ENCODE measurements at places on chromosomes 5 and 9.
A peak's percentile ranks its signal among the peaks of the same experiment; 100 is the strongest.

DNA sequence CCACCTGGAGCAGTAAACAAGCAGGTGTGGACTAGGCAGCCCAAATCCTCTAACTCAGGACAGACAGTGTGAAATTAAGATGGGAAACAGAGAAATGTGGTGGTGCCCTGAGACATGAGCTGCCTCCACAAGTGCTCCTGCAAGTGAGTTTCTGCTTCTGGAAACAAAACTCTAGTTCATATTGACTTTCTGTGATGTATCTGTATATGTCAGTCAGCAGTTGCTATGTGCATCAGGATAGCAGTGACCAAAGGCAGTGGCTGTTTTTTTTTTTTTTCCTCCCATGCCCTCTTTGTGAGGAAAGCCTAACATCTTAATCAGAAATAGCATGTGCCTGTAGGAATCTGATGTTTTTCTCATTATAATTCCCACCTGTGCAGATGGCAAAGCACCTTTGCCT lies 318.4 kb upstream of the SEMA6A start:
- no peak for DNase-seq

GRCh38 chr5:54705994-54706653 lies 188.6 kb downstream of the SNX18 start:
- no peak for DNase-seq

GRCh38 chr9:8014997-8015682 lies 215.6 kb upstream of the DMAC1 start:
- DNase-seq: no peak

GRCh38 chr5:134053314-134053839 lies 48.6 kb upstream of the VDAC1 start:
- DNase-seq: no peak

DNA sequence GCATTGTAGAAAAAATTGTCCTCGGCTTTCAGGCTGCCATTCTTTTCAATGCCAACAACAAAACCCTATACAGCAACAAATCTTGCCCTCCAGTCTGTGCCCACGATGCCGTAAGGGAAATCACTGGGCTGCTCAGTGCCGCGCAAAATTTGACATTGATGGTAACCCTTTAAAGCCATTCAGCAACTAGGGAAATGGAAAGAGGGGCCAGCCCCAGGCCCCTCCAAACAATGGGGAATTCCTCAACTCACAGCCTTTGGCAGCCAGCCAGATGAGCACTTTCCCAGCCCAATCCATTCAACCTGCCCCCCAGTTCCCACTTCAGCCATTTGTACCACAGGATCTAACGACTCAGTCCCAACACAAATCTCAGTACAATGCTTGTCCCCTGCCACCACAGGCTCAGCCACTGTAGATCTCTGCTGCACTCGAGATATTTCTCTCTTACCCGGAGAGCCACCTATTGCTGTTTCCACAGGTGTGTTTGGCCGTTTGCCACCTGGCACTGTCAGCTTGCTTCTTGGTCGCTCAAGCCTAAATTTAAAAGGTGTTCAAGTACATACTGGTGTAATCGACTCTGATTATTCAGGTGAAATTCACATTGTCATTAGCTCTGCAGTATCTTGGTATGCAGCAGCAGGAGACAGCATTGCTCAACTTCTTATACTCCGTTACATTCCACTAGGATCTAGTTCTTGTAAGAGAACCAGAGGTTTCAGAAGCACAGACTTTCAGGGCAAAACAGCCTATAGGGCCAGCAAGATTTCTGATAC lies 103.3 kb downstream of the SYK start:
- no peak for DNase-seq

DNA sequence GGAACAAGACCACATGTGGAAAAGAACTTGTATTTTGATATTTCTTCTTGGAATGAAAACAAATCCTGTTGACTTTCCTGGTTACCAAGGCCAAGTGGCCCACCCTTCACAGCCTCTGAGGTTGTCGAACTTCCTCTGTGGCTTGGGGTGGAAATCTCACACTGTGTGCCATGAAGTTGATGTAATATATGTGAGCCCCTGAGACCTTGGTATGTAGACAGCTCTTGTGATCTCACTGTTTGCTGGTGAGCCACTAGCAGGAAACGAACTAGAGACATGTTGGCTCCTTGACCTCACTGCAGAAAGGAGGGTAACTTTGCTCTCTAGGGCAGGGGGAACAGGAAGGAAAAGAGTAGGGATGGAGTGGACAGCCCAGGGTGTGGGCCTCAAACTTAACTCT lies 159.4 kb downstream of the ARHGAP26 start:
- DNase-seq: peak; percentile 7

- no peak for DNase-seq
These were observed 7.5 kb upstream of the ERAP2 start for GRCh38 chr5:96868603-96869371.

DNA sequence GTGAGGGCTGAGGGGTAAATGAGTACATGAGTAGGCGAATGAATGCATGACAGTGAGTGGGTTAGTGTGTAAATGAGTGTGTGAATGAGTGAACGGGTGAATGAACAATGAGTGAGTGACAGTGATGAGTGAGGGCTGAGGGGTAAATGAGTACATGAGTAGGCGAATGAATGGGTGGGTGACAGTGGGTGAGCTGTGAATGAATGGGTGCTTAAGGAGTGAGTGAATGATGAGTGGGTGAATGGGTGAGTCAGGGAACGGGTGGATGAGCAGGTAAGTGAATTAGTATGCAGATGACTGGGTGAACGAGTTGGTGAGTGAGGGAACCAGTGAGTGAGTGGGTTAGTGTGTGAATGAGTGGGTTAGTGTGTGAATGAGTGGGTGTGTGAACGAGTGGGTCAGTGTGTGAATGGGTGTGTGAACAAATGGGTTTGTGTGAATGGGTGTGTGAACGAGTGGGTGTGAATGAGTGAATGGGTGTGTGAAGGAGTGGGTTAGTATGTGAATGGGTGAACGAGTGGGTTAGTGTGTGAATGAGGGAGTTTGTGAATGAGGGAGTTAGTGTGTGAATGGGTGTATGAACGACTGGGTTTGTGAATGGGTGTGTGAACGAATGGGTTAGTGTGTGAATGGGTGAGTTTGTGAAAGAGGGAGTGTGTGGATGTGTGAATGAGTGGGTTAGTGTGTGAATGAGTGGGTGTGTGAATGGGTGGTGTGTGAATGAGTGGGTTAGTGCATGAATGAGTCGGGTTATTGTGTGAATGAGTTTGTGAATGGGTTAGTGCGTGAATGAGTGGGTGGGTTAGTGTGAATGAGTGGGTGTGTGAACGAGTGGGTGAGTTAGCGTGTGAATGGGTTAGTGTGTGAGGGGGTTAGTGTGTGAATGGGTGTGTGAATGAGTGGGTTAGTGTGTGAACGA lies 32.9 kb downstream of the NKD2 start:
- no peak for DNase-seq

DNA sequence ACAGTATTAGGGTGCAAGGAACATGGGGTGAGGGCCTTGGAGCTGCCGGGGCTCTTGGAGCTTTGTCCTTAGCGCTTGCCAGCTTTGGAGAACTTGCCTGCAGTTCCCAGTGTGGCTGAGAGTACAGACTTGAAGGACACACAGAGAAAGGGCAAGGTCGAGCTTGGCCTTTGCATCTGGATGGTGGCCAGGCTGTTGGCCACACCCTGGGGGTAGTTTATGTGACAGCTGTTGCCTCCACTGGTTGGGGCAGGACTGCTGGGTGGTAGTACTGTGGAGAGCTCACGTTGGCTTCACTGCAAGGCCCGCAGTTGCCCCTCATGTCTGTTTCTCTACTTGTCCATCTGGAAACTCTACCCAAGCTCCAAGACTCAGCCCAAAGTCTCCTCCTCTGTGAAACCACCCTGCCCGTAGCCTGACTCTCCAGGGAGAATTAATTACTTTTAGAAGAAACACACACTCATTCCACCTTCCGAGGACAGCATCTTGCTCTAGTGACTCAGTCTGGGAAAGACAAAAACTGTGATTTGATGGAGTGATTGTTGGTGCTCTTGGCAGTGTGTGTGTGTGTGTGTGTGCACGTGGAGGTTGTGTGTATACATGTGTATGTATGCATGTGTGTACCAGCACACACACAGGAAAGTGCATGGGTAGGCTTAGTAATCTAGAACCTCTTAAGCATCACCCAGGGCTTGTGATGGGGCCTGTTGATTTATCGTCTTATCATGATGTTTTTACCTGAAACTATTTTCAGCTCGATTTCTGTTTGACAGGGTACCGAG lies 57.8 kb downstream of the TENT4A start:
- DNase-seq: no peak

- no peak for DNase-seq
These were observed 326.1 kb downstream of the NSG2 start for GRCh38 chr5:174371600-174372094.

- DNase-seq: no peak
These were observed 77.9 kb downstream of the HMCN2 start for GRCh38 chr9:130343445-130343918.

GRCh38 chr5:14153932-14154731 lies 11.0 kb downstream of the TRIO start:
- no peak for DNase-seq

DNA sequence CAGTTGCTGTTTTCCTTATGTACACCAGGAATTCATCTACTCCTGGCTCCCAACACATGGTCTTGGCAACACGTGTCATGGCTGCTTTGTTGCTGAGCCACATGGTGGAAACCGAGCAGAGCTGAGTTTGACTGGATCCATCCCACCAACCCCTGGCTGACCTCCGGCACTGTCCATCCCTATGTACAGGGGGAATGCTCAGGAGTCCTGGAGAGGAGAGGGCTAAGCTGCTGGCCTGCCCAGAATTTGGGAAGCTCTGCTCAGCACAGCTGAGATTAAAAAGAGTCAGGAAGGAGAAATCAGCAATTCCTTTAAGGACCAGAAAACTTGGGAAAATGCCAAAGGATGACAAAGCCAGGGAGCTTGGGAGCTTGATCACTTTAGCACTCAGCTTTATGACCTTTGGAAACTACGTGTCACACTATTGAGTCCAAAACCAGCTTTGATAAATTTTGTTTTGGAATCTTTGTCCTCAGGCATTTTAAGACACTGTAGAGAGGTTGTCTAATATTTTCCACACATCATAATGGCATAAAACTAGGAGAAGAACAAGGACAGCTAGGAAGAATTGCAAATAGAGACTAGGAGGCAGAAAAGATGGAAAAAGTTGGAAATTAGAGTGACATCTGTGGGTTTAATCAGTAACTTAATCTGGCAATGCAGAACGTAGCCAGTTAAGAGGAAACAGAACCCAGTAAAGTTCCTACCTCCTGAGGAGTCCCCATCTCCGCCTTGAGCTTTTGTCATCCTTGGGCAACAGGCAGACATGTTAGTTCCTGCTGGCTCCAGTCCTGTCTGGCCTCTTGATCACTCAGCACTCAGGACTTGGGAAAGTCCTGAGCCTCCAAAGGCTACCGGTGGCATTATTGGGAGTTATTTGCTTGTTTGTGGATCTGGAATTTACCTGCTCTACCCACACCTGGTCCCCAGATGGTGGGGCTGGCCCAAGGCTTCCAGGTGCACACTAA lies 62.5 kb upstream of the PLPP1 start:
- DNase-seq: no peak
